ENCODE measurements at places on chromosomes 16 and 17. TPM values are rescaled to one million over a fixed set of nuclear protein-coding genes. Genes with fewer than 3 reads are reported as not detected.

- H3K4me3 ChIP-seq = no peak overlapping the region
- H3K27ac ChIP-seq = no peak overlapping the region
- peaks cover 19% of the 10 kb centered on the region for H3K4me1 ChIP-seq
- no peak for DNase-seq
- no peaks in the 10 kb centered on the region for H3K27me3 ChIP-seq
- peaks cover 25% of the 10 kb centered on the region for H3K36me3 ChIP-seq
These were observed 124.9 kb upstream of the CORO6 start for GRCh38 chr17:29747660-29748059.

Gene SHISA6
- not detected for total RNA-seq

DNA sequence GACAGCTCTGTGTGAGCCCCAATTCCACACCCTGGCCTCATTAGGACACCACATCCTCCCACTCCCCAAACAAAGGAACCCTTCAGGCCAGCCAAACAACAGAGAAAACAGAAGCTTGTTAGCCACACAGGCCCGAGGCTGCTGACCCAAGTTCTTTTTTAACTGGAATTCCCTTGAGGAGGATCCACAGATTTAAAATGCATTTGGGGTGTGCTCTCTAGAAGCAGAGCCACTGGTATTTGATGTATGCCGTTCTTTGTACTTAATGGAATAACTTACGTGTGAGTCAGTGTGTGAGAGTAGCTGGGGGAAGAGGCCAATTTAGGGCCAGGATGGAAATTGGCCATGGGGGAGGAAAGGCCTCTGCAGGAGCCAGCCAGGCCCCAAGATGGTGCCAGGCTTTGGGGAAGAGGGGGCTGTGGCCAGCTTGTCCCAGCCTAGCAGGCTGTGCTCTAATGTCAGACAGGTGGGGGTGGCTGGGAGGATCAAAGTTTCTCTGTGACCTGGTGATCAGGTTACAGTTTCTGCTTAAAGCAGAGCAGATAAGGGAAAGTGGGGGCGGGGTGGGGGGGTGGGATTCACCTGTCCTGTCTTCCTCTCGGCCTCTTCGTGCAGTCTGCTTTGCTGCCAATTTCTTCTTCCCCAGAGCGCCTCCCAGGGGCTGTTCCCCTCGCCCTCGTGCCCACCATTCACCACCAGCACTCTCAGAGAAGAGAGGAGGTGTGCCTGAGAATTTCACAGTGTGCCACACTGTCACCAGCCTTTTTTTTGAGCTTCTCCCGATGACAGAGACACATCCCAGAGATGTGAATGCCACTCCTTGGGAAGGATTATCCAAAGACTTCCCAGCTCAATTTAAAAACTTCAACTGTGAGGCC is 50.8 kb downstream of the TOM1L2 start:
- no peaks in the 10 kb centered on the region for H3K36me3 ChIP-seq
- DNase-seq = no peak

- DNase-seq = no peak
- H3K27ac ChIP-seq = no peak overlapping the region
- H3K27me3 ChIP-seq = peaks cover 19% of the 10 kb centered on the region
- H3K4me1 ChIP-seq = peaks cover 10% of the 10 kb centered on the region
- no peak overlapping the region for H3K4me3 ChIP-seq
These were observed 5.6 kb downstream of the CASKIN1 start for GRCh38 chr16:2190659-2191445.

Data from natural killer cell (primary cell).